ENCODE measurements at places on chromosomes 7 and 10. TPM values are rescaled to one million over a fixed set of nuclear protein-coding genes. Genes with fewer than 3 reads are reported as not detected.

DNA sequence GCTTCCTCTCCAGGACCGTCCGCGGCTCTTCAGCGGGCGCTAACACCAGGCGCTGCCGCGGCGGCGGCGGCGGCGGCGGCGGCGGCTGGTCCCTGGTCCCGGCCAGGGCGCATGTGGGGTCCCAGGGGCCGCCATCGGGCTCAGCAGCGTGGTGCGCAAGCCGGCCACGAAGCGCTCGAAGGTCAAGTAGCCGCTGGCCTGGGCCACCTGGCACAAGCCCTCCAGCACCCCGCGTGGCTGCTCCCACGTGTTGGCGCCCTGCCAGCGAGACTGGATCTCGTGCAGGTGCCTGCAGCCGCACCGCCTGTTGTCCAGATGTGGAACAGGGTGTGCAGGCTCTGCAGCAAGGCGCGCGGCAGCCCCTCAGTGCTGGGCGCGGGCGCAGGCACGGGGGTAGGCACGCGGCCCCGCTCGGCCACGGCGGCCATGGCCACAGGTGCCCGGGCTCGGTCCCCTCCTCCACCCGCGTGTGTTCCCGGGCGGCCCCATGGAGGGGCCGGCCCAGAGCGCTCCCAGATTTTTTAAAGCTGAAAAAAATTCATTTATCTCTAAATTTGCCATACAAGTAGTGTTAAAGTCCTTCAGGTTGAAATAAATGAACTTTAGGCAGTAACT, 884.2 kb upstream of the ZNF722 start:
- DNase-seq: no peak

DNA sequence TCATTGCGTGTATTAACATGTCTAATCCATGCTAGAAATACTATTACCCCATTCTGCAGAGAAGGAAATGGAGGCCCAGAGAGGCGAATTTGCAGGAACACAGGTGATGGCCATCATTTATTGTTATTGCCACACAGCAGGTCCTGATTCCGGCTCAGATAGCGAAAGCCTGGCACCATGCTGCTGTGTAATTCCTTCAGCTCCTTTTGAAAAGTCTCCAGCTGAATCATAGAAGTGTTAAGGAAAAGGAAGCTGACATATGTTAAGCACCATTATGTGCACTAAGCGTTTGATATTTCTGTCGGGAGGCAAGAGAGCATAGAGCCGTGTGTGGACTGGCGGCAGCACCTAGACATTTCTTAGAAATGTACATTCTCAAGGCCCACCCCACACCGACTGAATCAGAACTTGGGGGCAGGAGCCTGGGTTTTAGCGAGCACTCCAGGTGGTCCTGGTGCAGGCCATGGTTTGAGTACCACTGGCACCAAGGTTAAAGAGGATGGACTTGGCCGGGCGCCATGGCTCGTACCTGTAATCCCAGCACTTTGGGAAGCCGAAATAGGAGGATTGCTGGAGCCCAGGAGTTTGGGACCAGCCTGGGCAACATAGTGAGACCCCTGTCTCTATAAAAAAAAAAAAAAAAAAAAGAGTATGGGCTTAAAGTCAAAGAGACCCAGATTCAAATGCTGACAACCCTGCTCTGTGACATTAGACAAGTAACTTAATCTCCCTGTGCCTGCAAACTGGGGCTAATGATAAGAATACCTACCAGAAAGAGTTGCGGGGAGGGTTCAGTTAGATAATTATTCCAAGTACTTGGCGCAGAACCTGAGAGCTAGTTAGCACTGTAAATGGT, 52.2 kb downstream of the UNC5B start:
- no peak for DNase-seq

DNA sequence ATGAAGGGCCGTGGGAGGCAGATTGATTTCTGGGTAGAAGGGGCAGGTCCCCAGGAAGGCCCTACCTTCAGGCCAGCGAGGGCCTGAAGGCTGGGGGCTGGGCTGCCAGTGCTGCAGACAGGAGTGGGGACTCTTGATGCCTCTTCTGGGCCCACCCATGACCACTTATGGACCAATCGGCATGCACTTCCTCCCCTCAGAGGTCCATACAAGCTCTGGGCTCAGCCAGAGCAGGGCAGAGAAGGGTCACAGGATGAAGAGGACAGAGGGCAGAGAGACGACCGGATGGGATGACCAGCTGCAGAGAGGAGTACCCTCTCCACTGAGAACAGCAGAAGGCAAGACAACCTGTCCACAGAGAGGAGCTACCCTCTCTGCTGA, 120.1 kb downstream of the DYNC2I1 start:
- no peak for DNase-seq

DNA sequence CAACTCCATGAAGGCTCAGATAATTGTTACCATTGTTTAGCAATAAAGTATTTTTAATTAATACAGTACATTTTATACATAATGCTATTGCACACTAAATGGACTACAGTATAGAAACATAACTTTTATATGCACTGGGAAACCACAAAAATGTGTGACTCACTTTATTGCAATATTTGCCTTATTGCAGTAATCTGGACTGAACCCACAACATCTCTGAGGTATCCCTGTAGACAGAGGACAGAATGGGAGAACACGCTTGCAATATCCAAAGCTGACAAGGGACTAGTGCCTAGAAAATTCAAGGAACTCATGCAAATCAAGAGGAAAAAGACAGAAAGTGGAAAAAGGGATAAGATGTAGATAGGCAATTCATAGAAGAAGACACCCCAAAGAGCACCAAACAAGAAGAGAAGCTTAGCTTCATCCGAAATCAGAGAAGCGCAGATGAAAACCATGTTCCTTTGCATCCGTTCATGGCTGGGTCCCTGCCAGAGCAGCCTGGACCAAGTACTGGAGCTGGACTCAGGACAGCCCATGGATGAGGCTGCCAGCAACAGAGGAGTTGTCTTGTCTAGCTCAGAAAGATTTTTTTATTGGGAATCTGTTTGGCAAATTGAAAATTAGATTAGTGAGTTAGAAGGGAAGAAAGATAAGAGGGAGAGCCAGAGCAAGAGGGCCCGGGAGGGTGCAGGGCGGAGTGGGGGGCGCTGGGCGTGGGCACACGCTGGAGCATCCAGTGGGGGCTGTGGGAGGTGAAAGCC, 16.0 kb upstream of the GALNTL5 start:
- DNase-seq: no peak

GRCh38 chr10:6385665-6386064, 182.9 kb downstream of the PFKFB3 start:
- DNase-seq: no peak

GRCh38 chr10:89075631-89076030, 85.0 kb downstream of the FAS start:
- DNase-seq: no peak

DNA sequence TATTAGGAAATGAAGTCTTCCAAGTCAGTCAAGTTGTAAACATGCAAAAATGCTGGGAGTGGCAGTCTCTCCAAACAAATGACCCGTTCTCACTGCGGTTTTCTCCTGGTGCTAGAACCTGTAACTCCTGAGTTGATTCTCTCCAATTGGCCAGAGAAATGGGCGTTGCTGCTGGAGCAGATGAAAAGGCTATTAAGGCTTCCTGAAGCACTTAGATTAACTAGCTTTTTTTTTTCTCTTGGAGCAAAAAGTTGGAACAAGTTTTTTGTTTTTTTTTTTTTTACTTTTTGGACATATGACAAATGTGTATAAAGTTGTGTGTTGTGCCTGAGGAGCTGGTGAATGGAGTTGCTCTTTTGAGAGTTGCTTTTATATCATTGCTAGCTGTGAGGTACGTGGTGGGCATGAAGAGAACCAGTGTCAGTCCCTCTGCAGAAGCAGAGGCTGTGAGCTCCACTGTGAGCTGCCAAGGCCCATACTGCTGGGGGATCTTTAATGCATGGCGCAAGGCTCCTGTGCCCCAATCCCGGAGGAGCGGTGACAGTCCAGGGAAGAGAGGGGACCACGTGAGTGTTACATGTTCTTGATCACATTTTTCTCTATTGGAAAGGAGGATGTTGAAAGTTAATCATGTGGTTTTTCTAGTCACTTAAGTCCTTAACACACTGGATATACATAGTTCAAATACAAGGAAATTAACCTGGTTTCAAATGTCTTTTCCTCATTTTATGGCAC, 393.6 kb upstream of the GALNT17 start:
- DNase-seq: no peak

GRM8 gene
- total RNA-seq: 3.7 TPM

UPK3BL2 gene
- 1.4 TPM for total RNA-seq

PRTFDC1 gene
- 35.7 TPM for total RNA-seq

PLAU gene
- 0.94 TPM for total RNA-seq

HBP1 gene
- 78.6 TPM for total RNA-seq

HEPACAM2 gene
- not detected for total RNA-seq

Measured in occipital lobe (tissue), 3 donors.